Endodermal cell (in vitro differentiated cells): ENCODE measurements at places on chromosomes 5 and 9.

DNA sequence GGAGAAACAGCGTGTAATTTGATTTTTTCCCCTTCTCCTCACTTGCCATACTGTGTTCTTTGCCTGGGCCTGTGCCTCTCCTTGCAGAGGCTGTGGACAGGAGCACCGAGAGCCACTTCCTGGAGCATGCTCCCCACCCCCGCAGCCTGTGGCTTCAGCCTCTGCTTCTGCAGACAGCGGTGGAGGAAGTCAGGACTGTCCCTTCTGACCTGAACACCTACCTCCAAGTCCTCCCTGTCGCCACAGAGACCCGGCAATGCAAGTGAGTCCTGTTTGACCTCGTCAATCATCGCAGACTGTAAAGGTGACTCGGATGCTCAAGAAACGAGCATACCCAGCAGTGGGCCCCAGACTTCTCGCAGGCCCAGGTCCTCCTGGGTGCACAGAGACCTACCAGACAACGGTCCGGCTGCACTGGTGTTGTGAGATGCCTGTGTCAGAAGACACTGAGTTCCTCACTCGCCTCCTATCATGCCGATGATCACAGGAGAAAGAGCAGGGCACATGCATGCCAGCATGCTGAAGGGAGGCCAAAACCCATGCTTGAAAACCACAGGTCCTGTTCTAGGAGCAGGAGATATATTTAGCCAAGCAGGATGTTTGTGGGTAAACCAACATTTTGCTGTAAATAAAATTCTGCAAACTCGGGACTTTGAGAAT is 198.8 kb downstream of the AUH start:
- no peak overlapping the region for H3K4me3 ChIP-seq
- DNase-seq: peak; percentile 62
- H3K4me1 ChIP-seq: no peaks in the 10 kb centered on the region
- H3K27ac ChIP-seq: peak overlapping the region; percentile 38

GRCh38 chr9:86550401-86550800 is 196.2 kb upstream of the TUT7 start:
- H3K27ac ChIP-seq: no peak overlapping the region
- no peaks in the 10 kb centered on the region for H3K36me3 ChIP-seq
- H3K4me1 ChIP-seq: peaks cover 2% of the 10 kb centered on the region

DNA sequence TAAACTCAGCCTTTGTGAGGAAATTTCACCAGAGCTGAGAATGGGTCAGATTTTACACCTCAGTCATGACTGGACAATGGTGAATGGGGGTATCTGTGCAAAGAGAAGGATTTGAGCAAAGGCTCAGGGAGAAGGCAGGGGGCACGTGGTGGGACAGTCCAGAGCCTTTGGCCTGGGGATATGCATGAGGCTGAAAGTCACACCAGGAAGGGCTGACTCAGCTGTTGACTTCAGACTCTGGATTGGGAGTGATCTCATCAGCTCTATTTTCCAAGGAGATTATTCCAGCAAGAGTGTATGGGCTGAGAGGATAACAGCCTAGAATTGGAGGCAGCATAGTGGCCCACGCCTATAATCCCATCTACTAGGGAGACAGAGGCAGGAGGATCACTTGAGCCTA is 53.6 kb downstream of the SAXO1 start:
- H3K4me3 ChIP-seq: no peak overlapping the region
- DNase-seq: no peak
- no peaks in the 10 kb centered on the region for H3K4me1 ChIP-seq

DNA sequence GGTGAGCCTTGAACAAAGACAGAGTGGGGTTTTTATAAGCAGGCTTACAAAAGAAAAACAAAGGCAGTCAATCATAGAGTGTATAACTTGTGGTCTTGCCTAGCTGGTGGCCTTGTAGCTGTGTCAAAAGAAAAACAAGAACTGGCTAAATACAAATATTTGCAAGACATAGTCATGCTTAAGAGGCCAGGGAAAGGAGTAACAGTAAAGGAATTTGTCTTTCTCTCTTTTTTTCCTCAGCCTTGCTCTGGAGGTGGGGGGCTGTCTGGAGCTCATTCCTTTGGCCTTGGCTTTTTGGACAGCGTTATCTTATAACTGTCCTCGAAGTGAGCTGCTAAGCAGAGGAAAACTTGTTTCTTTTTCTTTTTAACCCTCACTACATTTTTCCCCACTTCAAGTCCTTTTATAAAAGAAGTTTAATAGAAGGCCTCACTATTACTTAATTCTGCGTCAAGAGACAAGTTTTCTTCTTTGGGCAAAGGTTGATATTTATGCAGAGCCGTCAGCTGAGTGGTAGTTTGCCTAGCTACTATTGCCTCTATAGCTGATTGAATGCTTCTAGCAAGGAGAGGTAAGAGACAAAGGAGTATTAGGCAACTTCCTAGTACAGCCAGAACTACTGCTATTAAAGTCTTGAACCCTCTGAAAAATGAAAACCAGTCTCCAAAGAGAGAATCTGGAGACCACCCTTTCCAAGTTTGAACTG is 14.3 kb downstream of the CEL start:
- no peaks in the 10 kb centered on the region for H3K4me1 ChIP-seq
- no peaks in the 10 kb centered on the region for H3K36me3 ChIP-seq
- H3K27me3 ChIP-seq: no peaks in the 10 kb centered on the region
- DNase-seq: no peak

DNA sequence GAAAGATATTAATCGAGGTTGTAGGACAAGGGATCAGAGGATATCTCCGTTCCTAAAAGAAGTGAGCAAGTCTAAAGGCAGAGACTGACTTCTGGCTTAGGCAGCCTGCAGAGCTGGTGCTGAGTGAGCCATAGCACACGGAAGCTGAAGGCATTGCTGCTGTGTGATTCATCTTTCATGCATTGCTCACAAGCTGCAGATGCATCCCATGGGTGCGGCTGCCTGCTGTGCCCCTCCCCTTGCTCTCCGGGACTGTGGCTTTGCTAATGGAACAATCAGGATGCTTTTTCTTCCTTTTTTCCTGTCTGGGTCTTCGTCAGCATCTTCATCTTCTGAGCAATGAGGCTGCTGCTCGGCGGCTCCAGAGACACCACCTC is 341.4 kb downstream of the DIRAS2 start:
- no peaks in the 10 kb centered on the region for H3K27me3 ChIP-seq
- H3K27ac ChIP-seq: peak overlapping the region; percentile 58
- H3K36me3 ChIP-seq: no peaks in the 10 kb centered on the region
- no peak for DNase-seq
- peaks cover 4% of the 10 kb centered on the region for H3K4me1 ChIP-seq
- no peak overlapping the region for H3K4me3 ChIP-seq

DNA sequence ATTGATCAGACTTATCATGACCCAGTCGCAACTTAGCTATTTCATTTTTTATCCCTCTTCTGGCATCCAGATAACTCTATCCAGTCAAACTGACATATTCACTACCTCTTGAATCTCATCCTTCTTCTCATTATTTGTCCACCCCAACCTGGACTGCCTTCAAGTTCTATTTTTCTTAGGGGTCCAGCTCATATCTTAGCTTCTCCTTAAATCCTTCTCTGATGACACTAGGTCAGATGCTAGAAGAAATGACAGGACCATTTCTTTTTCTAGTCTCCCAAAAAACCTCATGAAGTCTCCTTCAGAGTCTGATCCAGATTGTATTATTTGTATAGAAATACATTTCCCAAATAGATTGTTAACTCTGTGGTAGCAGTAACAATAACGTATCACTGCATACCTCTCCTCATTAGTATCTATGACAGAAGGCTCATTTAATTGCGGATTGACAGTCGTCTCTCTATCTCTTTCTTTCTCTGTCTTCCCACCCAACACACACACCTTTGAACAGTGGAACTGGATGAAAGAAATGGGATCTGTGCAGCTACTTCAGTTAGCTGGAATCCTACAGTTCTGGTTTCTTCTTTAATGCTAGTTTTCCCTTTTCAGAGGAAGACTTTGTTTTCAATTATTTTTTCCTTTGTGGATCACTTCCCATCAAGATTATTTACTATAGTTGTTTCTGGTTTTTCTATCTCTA is 33.5 kb downstream of the ALDH1A1 start:
- no peak overlapping the region for H3K27ac ChIP-seq
- H3K4me3 ChIP-seq: no peak overlapping the region
- no peaks in the 10 kb centered on the region for H3K4me1 ChIP-seq
- DNase-seq: no peak
- H3K36me3 ChIP-seq: no peaks in the 10 kb centered on the region

DNA sequence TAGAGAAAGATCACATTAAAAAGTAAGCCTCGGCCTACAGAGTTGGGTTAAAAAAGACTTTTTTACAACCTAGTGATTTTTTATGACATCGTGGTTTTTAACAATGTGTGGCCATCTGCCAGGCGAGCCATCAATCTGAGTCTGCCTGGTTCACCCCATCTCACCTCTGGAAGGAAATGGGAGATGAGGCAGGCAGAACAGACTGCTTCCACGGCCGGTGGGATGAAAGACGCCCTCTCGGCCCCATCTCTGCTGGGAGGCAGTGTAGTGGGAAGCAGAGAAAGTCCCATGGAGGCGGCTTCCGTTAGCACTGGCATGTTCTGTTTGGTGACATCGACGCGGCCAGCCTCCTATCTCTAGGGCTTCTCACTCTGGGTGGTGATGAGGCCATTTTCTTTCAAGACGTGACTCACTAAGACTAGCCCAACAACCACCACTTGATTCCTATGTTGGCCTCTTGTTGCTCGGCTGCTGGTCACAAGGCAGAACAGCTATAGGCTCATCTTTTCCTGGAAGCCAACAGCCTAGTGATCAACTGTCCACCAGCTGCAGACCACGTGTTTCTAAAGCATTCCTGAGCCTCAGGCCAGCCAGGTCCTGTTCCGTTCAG is 132.4 kb upstream of the OTULINL start:
- no peaks in the 10 kb centered on the region for H3K4me1 ChIP-seq
- H3K27ac ChIP-seq: peak overlapping the region; percentile 68
- peaks cover 2% of the 10 kb centered on the region for H3K36me3 ChIP-seq
- H3K4me3 ChIP-seq: no peak overlapping the region
- DNase-seq: no peak

DNA sequence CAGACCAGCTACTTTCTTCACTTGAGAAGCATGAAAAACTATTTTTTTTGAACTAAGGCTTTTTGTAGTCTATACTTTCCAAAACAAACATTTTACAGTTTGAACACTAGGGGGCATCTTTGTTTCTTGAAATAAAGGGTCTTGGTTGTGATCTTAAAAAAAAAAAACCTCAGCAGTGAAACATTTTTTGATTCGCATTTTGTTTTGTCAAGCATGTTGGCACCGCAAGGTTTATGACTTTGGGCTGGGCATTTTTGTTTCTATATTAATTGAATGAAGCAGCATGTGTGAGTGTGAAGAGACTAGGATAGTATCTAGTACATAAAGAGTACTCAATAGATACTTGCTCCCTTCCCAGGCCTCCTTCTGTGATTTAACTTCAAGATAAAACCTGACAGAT is 31.6 kb upstream of the ACOT12 start:
- no peak for DNase-seq
- H3K36me3 ChIP-seq: no peaks in the 10 kb centered on the region
- no peak overlapping the region for H3K27ac ChIP-seq

GRCh38 chr9:97853844-97854695 is 1.0 kb downstream of the FOXE1 start:
- H3K27me3 ChIP-seq: peaks cover 100% of the 10 kb centered on the region
- H3K36me3 ChIP-seq: no peaks in the 10 kb centered on the region
- peak; percentile 87 for DNase-seq
- H3K4me1 ChIP-seq: peaks cover 17% of the 10 kb centered on the region
- no peak overlapping the region for H3K27ac ChIP-seq

DNA sequence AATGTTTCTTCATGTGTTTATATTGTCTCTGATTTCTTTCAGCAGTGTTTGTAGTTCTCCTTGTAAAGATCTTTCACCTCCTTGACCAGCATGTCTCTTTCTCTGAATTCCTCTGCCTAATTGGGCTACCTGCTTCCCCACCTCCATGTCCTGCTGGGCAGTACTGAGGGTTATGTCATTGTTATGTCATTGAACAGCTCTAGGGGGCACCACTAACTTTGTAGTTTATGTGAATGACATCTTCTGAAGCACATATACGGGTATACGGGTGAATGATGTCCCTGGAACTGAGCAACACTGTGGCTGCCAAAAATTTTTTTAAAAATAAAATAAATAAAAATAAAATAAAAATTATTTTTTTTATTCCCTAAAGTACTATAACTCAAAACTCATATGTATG is 16.9 kb upstream of the SNCAIP start:
- DNase-seq: peak; percentile 52
- no peaks in the 10 kb centered on the region for H3K36me3 ChIP-seq
- no peaks in the 10 kb centered on the region for H3K27me3 ChIP-seq
- no peak overlapping the region for H3K27ac ChIP-seq
- no peak overlapping the region for H3K4me3 ChIP-seq

DNA sequence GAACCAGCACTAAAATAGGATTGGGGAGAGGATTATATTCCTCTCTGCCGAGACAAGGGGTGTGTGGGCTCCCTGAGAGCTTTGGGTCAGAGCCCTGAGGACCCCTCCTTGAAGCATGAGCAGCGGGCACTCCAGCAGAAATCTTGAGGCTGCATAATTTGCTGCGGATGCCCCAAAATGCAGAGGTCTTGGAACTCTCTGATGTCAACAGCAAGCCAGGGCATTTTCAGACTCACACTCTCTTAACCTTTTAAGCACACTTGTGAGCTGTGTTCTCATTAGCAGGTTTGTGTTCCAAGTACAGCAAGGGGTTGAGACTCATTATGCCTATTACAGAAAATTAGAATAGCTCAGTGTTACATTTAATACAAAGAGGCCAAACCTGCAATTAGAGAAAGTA is 513.0 kb upstream of the ADAMTS16 start:
- H3K4me3 ChIP-seq: no peak overlapping the region
- no peaks in the 10 kb centered on the region for H3K4me1 ChIP-seq
- no peaks in the 10 kb centered on the region for H3K36me3 ChIP-seq

DNA sequence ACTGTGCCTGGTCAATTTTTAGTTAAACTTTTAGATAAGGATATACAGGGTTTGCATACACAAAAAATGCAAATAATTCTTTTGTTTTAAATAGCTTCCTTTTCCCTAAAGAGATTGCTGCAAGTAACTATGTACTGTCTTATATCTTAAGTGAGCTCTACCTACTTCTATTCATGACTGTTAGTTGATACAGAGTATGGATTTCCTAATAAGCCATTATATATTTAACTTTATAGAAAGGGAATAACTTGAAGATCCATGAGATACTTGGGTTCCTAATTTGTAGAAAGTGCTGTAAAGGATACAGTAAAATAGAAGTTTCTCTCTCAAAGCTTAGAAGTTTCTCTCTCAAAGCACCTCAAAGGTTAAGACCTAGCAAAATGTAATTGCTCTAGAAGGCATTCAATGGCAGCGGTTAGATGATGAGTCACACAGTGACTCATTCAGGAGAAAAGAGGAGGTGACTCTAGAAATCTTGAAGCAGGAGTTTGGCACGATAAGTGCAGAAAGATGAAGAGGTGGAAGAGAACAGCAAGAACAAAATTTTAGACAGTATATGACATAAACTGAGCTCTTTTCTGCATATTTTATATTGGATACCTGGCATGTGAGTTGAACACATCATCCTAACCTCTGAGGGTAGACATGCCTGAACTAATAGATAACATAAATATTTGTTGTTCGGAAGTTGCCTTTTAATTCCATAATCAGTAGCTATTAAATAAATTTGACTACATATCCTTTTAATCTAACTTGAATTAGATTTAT is 5.5 kb upstream of the DNAJC21 start:
- no peak overlapping the region for H3K4me3 ChIP-seq
- no peak for DNase-seq
- H3K27me3 ChIP-seq: no peaks in the 10 kb centered on the region
- H3K4me1 ChIP-seq: no peaks in the 10 kb centered on the region
- no peak overlapping the region for H3K27ac ChIP-seq
- H3K36me3 ChIP-seq: peaks cover 77% of the 10 kb centered on the region
